ENCODE measurements at places on chromosomes 2 and 18. TPM values are rescaled to one million over a fixed set of nuclear protein-coding genes. Genes with fewer than 3 reads are reported as not detected.

ZNF512 gene
- polyA plus RNA-seq = 12.8 TPM

IL36RN gene
- not detected for polyA plus RNA-seq

CDK15 gene
- not detected for polyA plus RNA-seq

DLGAP1 gene
- 0.09 TPM for polyA plus RNA-seq

HOXD13 gene
- polyA plus RNA-seq = not detected

TUBA4B gene
- polyA plus RNA-seq = not detected

ASB18 gene
- not detected for polyA plus RNA-seq

LIMS3 gene
- polyA plus RNA-seq = 6.0 TPM

ANKRD62 gene
- not detected for polyA plus RNA-seq

SH3BP4 gene
- 1.6 TPM for polyA plus RNA-seq

CD207 gene
- polyA plus RNA-seq = not detected

PRKAG3 gene
- polyA plus RNA-seq = not detected

EPHA4 gene
- 0.15 TPM for polyA plus RNA-seq

PDCD1 gene
- 0.08 TPM for polyA plus RNA-seq

PLCL1 gene
- 0.79 TPM for polyA plus RNA-seq

RIT2 gene
- not detected for polyA plus RNA-seq

SNTG2 gene
- polyA plus RNA-seq = not detected

ALPG gene
- polyA plus RNA-seq = not detected

ZNF804A gene
- polyA plus RNA-seq = 0.83 TPM

IGFBP5 gene
- not detected for polyA plus RNA-seq

TEX44 gene
- not detected for polyA plus RNA-seq

IL1RN gene
- 92.0 TPM for polyA plus RNA-seq

SETBP1 gene
- 0.01 TPM for polyA plus RNA-seq

RFX8 gene
- not detected for polyA plus RNA-seq

SAG gene
- 0.03 TPM for polyA plus RNA-seq

CRACDL gene
- 0.35 TPM for polyA plus RNA-seq

NOL4 gene
- polyA plus RNA-seq = not detected

SIX2 gene
- not detected for polyA plus RNA-seq

LOXHD1 gene
- polyA plus RNA-seq = 0.61 TPM

CXCR2 gene
- polyA plus RNA-seq = 5.4 TPM

DCC gene
- not detected for polyA plus RNA-seq

HOXD8 gene
- not detected for polyA plus RNA-seq

LCT gene
- not detected for polyA plus RNA-seq

ADGRF3 gene
- polyA plus RNA-seq = 0.33 TPM

MC4R gene
- not detected for polyA plus RNA-seq

IL36A gene
- polyA plus RNA-seq = not detected

TXNL1 gene
- 12.6 TPM for polyA plus RNA-seq

SPATA3 gene
- polyA plus RNA-seq = not detected

Measured in CD14-positive monocyte (primary cell).